NCI-H1694 (cell line): ENCODE measurements at places on chromosomes 2 and 18.

GRCh38 chr18:12159446-12159845, 65.8 kb downstream of the ANKRD62 start:
- no peak for DNase-seq

- DNase-seq = no peak
These were observed 230.4 kb downstream of the FAM210A start for GRCh38 chr18:13495961-13496360.

- DNase-seq = no peak
These were observed 7.6 kb downstream of the PLEKHM3 start for GRCh38 chr2:208017721-208018120.

DNA sequence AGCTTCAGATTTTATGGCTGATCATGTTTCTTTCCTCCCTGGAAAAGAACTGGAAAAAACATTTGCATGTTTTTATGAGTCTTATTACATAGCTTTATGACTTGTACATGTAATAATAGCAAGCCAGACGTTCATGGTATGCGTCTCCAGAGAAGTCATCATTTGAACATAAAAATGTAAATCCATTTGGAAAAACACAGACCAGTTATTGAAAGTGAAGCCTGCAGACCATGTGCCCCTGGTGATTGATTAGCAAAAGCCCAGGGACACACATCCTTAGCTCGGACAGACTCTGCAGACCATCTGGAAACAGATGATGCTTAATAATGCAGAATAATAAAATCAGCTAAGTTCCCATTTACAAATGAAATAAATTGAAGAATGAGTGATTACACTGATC, 283.1 kb downstream of the TDRD15 start:
- DNase-seq = no peak

GRCh38 chr2:26853751-26854150, 5.8 kb downstream of the DPYSL5 start:
- no peak for DNase-seq

- DNase-seq = no peak
These were observed 126.5 kb downstream of the ZNF407 start for GRCh38 chr18:74724186-74724585.

DNA sequence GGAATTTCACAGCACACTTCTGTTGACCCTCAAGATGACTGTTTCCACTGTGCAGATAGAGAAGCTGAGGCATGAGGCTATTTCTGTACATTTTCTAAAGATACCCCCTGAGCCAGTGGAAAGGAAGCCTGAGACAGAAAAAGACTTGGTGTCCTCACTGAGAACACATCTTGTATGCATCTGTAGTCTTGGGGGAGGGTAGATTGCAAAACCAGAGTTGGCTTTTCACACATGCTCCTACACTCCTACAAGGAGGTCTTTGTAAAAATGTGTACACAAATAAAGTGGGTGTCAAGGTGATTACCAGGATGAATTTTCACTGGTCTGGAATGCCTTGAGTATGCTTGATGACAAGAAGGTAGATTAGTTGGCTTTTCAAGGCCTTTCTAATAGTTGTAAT, 98.0 kb downstream of the KCTD18 start:
- no peak for DNase-seq

DNA sequence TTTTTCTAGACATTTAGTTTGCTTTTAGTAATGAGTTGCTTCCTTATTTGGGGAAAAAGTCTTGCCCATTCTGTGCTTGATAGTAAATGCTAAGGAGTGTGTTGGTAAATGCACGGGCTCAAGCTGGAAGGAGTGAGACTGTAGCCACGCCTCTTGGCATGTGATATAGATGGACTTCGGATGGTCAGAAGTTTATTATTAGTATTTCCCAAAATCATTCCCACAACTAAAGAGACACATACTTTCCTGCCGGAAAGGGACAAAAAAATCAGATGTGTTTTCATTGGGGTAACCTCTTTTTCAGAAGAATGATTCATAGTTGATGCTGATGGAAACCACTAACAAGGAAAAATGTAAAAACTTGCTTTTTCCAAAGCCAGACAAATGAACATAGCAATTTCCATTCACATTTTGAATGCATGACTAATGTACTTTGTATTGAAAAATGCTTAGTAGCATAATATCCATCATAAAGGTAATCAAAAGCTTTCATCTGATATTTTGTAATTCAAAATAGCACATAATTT, 133.2 kb downstream of the ZNF532 start:
- no peak for DNase-seq
